ENCODE measurements at places on chromosomes 13 and 19.

GRCh38 chr13:60335531-60335930, 61.5 kb upstream of the TDRD3 start:
- no peak for DNase-seq

DNA sequence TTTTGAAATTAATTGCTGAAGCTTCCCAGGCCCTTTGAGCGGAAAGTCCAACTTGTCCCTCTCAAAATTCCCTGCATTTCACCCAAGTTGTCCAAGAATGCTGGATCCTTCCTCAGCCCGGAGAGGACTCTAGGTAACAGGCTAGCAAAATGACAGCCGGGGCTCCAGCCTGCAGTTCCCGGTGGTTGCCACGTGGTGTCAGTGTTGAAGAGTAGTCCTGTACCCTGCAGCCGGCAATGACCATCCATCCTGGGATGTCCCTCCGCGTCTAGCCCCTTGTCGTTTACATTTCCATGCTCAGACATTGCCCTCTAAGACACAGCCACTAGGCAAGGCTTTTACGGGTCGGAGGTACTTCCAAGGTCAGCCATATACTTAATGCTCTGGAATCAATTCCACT, 31.4 kb upstream of the MTIF3 start:
- DNase-seq: peak; percentile 89

- no peak for DNase-seq
Observed at GRCh38 chr13:33535061-33535460, 249.5 kb upstream of the STARD13 start.

- peak; percentile 90 for DNase-seq
Observed at GRCh38 chr19:7540761-7541474, 5.4 kb downstream of the PNPLA6 start.

GRCh38 chr19:48961673-48962028, 3.5 kb upstream of the FTL start:
- DNase-seq: no peak

DNA sequence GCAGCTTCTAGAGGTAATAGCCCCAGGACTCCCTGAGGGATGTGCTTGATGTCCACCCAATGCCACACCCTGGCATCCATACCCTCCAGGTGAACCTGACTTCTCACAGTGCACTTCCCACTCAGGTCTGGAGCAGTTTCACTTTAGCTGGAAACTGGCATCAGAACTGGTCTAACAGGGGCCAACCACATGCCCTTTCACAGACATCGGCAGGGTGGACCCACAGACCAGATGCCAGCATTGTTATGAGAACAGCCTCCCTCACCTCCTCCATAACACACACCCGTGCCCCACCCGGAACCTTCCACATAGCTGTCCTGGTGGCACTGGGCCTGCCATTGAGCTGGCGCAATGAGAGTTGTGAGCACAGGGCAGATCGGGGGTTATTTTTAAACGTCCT, 77.4 kb upstream of the GPR12 start:
- no peak for DNase-seq

GRCh38 chr13:39663508-39663907, 8.0 kb downstream of the COG6 start:
- DNase-seq: no peak

Data from iPS-NIHi11 (cell line).